Right renal pelvis (tissue), 4 donors: ENCODE measurements at places on chromosomes 3 and 15.

DNA sequence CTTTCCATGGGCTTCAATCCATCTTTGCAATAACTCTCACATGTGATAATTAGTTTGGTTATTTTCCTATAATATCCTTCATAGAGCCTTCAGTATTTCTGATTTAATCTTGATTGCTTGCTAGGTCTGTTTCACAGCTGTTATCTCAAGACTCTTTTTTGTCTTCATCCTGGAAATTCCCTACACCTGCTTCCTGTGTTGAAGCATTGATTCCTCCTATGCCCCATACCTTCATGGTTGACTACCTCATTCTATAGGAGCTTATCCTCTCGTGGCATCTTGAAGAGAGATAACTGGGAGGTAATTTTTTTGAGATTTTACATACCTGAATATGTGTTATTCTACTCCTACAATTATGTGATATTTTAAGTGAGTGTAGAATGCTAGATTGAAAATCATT, 26.7 kb downstream of the PIK3CA start:
- no peak for DNase-seq

- DNase-seq = no peak
These were observed at the start of gene DHX30 for GRCh38 chr3:47802734-47803479. Gene DHX30 (plus strand): TSS chr3:47803138. CDS start chr3:47810684, 7,546 bp downstream.

GRCh38 chr3:138638641-138639040, 30.1 kb downstream of the FAIM start:
- no peak for DNase-seq

DNA sequence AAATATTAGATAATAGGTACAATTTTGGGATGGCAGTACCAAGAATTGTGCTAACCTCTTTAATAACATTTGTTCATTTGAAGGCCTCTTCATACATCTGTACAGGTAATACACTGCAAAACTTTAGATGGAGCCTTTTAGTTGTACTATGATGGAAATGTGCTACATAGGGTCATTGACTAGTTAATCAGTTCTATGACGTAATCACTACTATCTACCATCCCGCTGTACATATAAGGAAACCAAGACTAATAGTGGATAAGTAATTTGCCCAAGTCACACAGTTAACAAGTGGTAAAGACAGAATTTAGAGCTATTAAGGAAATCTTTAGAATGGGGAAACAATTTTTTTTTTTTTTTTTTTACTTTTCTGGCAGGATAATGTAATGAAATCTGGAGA, 521.3 kb downstream of the TUSC7 start:
- no peak for DNase-seq

- no peak for DNase-seq
These were observed 37.2 kb upstream of the CSPG4 start for GRCh38 chr15:75749820-75750219.

- no peak for DNase-seq
These were observed 3.6 kb downstream of the PPP1R2 start for GRCh38 chr3:195539479-195539878.

GRCh38 chr15:98649472-98650416, 1.4 kb downstream of the IGF1R start:
- DNase-seq = peak; percentile 26

DNA sequence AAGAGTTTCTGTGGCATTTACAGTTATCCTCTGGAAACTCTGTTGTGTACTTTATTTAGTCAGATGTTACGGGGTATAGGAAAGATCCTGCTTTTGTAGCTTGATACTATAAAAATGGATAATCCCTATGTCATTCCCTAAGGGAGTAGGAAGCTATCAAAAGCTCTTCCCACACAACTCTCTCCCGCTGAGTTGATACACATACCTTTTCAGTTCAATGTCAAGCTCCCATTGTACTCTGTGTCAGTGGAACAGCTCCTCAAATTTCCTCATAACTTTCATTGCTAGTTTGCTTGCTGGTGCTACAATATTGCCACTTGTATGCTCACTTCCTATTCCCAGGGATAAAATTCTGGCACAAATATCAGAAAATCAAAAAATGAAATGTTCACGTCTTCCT, 893.3 kb upstream of the GBE1 start:
- DNase-seq = no peak

DNA sequence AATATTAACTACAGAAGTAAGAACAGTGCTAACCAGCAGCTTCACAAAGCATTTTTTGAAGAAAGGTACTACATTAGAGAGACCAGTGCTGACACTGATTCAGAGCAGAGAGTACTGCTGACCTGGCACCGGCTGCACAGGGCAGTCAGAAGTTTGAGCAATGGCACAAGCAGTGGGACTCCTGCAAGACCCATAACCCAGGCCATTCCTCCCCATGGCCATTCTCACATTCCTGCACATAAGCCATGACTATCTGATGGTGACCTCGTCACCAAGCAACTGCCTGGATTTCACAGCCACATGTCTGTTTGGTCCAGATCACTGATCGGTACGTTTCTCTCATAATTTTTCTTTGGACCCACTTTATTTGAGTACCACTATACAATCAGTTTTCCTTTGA, 88.7 kb downstream of the GPR156 start:
- no peak for DNase-seq

DNA sequence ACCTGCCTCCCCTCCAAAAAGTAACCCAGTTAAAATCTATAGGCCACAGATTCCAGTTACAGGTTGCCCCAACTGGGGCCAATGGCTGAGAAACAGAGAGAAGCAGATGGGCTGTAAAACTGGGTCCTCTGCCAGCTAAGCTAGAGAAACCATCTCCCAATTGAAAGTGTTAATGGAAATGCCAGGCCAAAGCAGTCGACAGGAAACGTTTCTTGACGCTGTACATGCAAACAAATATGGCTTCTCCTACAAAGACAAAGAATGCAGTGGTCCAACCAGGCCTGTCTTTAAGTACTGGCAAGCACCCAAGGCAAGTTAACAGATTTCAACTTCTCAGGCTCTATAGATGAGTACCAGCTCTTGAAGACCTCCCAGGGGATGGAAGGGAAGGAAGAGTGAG, 71.3 kb downstream of the MAGI1 start:
- DNase-seq = no peak

DNA sequence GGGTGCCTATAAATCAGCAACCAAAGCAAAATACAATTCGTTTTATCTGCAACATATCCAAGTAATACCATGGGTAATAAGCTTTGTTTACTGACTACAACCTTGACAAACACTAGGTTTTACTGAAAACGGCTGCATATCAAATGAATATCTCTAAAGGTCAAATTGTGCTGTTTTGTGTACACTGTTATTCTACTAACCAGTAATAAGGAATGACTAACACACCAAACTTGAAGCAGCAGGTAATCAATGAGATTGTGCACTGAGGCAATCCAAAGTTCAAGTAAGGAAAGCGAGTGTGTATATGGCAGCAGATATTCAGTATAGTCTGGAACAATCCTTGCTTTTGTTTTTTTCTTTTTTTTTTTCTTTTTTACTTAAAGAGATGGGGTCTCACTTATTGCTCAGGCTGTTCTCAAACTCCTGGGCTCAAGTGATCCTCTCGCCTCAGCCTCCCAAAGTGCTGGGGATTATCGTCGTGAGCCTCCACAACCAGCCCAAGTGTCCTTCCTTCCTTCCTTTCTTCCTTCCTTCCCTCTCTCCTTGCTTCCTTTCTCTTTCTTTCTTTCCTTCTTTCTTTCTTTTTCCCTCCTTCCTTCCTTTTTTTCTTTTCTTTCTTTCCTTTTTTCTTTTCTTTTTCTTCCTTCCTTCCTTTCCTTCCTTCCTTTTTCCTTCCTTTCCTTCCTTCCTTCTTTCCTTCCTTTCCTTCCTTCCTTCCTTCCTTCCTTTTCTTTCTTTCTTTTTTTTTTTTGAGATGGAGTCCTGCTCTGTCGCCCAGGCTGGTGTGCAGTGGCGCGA, 34.9 kb downstream of the AP3S2 start:
- no peak for DNase-seq

DNA sequence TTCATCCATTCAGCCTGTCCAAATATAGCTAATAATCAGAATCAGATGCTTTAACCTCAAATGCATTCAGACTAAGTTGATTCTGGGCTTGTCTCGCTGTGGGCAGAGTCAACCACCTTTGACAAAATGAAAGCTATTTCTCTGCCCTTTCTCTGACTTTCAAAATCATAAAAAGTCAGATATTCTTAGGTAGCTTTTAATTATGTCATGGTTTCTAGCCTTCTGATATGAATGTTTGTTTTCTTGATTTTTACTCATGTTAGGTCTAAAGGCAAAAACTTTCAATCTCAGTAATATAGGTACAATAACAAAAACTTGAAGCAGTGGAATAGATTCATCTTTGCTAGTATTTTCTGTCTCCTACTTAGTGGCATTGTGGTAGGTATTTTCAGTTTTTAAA, 25.3 kb upstream of the C15orf61 start:
- no peak for DNase-seq

GRCh38 chr15:57031082-57031481, 112.6 kb downstream of the TCF12 start:
- no peak for DNase-seq
